Bronchial epithelial cell (primary cell): ENCODE measurements at places on chromosomes 6 and 20.

DNA sequence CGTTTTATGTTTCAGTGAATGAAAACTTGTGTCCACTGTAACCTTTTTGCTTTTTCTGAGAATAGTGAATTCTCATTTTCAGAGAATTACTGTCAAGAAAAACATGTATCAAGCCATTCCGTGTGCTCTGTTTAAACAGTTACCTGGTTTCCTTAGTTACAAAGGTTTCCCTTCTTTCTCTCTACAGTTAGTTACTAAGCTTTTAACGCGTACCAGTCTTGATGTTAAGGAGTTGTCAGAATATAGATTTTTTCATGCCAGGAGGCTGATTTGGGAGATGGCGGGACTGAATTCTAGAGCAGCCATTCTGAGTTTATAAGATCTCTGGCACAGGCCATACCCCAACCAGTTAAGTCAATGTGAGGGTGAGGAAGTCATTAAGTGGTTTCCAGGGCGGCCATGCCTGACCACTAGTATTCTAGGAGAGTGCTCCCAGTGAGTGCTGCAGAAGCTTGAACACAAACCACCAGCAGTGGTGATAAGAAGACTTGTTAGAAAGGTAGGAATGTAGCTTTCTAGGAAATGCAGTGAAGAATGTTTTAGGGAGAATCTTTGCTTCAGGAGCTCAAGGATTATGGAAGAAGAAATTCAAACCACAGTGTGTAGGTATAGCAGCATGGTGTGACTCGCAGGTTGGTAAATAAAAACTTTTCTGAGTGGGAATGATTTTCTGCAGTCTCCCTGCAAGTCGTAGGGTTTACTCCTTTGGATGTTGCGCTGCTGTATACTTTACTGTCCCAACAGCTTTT lies 112.9 kb downstream of the JARID2 start:
- no peak for DNase-seq

DNA sequence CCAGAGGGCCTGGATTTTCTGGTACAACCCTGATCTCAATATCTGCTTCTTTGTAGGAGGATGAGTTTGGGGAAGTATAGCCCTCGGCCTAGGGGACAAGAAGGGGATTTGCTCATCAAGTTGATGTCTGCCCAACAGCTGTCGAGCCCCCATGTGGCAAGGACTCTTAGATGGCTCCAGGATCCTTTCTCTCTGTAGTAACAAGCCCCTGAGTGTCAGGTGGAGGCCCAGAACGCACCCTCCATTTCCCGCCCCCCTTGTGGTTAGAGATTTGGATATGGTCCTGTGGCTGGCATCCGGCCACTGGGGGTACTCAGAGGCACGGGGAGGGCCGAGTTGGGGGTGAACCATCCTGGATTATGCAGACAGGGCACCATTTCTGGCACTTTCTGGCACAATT lies 50.1 kb downstream of the CTCFL start:
- DNase-seq = no peak

GRCh38 chr6:143647191-143647590 lies 30.6 kb upstream of the PHACTR2 start:
- DNase-seq = no peak

GRCh38 chr20:53738039-53738944 lies 144.7 kb upstream of the ZNF217 start:
- DNase-seq = peak; percentile 96

- DNase-seq = no peak
These were observed 351.2 kb upstream of the RUNX2 start for GRCh38 chr6:44976677-44977641.

- no peak for DNase-seq
These were observed 709 bp downstream of the PPP1R16B start for GRCh38 chr20:38805958-38806854.

- DNase-seq = no peak
These were observed 132.6 kb upstream of the RIN2 start for GRCh38 chr20:19625426-19625825.

DNA sequence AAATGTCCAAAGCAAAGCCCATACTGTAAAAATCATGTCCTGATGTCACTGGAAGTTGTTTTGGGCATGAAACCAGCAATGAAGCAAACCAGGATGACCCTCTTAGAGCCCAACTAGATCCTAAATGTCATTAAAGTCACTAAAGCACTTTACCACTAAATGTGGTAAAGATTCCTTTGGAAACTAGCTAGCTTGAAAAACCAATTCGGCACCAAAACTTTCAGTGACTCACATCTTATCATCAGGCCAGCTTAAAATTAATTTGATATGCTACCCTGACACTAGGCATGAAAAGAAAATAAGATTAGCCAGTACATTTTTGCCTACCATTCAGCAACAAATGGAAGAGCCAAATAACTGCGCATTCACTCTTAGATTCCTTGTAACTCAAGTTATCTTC lies 145.8 kb downstream of the PACRG start:
- no peak for DNase-seq

GRCh38 chr6:69914015-69914485 lies 47.7 kb downstream of the COL19A1 start:
- peak; percentile 24 for DNase-seq

- DNase-seq = no peak
These were observed at the start of gene PTGIS for GRCh38 chr20:49567421-49568277. PTGIS (minus strand) TSS chr20:49568137; CDS start chr20:49568116, 21 bp downstream.

- no peak for DNase-seq
These were observed 567.2 kb downstream of the KIF16B start for GRCh38 chr20:16005915-16006493.

DNA sequence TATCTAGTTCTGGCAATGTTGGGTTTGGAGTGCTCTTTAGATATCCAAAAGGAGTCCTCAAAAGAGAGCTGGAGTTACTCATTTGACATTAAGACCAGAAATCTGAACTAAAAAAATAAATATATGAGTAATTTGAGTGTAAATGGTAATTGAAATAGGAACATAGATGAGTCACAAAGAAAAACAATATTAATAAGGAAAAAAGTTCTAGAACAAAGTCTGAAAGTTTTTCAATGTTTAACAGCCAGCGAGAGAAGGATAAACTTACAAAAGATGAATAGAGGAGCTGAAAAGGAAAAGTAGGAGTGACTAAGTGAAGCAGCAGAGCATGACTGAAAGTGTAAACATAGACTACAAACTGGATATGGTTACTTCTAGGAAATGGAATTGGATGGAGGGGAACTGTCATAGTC lies 46.8 kb downstream of the EPM2A start:
- peak; percentile 81 for DNase-seq

DNA sequence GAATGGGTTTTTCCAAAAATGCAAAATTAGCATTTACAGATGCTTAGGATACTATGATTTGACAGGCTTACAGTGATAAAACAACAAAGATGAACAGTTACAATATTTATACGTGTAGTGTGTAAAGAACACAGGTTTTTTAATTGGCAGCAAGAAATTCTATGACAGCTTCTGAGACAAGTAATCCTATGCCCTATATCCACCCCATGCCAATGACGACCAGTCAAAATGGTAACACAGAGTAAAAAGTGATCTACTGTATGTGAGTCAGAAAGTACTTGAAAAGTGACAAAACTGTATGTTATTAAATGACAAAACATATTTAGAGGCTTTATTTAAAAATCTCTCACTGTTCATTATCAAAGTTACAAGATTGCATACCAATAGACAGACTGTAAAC lies 99.5 kb downstream of the PRDM1 start:
- no peak for DNase-seq

DNA sequence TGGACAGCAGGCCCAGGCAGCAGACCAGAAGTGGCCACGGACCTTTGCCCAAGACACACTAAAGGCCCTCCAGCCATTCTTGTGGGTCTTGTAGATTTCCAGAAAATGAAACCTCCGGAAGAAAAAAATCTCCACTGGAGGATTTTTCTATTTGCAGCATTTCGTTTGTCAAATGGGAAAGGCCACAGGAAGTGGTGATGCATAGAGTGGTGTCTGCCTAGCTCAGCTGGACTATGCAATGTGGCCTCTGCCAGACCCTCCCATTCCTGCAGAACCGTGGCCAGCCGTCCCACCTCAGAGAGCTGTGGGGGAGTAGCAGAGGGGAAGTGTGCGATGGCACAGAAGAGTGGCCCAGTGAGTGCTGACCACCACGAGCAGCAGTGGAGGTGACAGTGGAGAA lies 24.0 kb upstream of the INSM1 start:
- DNase-seq = no peak

DNA sequence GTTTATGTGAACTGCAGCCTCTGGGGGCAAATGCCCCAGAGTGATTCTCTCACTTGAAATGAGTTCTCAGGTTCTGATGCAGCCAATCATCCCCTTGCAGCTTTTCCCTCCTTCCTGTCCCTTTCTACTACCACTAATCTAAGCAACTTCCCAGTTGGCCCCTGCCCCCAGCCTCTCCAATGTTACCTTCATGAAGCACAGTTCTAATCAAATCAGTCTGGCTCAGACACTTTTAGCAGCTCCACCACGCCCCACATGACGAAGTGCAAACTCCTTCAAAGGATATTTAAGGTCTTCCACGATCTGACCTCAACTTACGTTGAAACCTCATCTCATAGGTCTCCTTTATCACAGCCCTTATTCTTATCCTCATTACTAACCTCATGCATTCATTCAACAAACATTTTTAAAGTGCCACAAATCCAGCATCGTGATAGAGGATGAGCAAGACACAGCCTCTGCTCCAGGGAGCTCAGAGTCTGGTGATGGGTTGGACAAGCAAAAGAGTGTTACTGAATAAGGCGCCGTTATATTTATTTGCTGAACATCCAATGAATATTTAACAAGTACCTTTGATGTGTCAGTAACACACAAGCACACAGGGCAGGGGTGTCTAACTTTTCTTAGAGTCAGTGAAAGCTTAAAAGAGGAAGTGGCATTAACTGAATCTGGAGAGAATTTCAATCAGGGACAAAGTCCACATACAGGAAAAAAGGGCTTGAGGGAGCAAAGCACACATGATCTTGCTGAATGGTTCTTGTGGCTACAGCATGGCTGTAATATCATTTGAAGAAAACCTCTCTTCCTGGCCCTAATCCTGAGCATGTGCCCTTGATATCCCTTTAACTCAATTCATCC lies 20.4 kb upstream of the DTNBP1 start:
- DNase-seq = no peak

DNA sequence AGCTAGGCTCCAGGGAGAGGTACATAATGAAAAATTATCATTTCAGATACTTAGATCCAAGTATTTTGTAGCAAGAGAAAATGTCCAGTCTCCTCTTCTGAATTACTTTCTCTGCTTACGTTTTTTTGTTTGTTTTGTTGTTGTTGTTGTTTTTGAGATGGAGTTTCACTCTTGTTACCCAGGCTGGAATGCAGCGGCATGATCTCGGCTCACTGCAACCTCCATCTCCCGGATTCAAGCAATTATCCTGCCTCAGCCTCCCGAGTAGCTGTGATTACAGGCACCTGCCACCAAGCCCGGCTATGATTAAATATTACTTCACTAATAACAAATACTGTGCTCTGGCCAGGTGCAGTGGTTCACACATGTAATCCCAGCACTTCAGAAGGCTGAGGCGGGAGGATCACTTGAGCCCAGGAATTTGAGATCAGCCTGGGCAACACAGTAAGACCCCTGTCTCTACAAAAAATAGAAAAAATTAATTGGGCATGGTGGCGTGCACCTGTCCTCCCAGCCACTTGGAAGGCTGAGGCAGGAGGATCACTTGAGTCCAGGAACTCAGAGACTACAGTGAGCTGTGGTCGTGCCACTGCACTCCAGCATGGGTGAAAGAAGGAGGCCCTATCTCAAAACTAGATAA lies 155.0 kb upstream of the JARID2 start:
- DNase-seq = no peak

DNA sequence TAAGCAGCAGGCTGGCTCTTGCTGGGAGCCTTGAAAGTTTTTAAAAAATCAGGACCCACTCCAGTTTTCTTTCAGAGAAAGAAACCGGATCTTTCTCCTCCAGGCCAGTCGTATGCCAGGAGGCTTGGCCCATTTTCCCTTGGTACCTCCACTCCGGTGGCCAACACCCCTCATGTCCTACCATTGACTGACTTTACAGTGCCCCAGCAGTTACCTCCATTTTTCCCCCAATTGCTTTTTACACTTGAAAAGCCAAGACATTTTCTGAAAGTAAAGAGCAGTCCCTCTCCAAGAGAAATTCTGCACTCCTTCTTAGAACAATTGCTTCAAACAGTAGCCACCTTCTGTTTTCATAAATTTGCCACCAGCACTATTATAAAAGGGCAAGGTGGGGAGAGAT lies 47.7 kb upstream of the SNX9 start:
- DNase-seq = no peak

- no peak for DNase-seq
These were observed 18.0 kb upstream of the PI3 start for GRCh38 chr20:45156713-45157112.

GRCh38 chr6:116366740-116367275 lies 3.9 kb upstream of the DSE start:
- peak; percentile 85 for DNase-seq

GRCh38 chr20:1391640-1392442 lies 1.0 kb downstream of the FKBP1A start:
- DNase-seq = peak; percentile 51

GRCh38 chr6:126015863-126016262 lies 29.5 kb downstream of the TRMT11 start:
- DNase-seq = no peak

GRCh38 chr6:11043378-11043960 lies 636 bp downstream of the ELOVL2 start:
- no peak for DNase-seq

- no peak for DNase-seq
These were observed 2.8 kb upstream of the RNF8 start for GRCh38 chr6:37351027-37351426.

DNA sequence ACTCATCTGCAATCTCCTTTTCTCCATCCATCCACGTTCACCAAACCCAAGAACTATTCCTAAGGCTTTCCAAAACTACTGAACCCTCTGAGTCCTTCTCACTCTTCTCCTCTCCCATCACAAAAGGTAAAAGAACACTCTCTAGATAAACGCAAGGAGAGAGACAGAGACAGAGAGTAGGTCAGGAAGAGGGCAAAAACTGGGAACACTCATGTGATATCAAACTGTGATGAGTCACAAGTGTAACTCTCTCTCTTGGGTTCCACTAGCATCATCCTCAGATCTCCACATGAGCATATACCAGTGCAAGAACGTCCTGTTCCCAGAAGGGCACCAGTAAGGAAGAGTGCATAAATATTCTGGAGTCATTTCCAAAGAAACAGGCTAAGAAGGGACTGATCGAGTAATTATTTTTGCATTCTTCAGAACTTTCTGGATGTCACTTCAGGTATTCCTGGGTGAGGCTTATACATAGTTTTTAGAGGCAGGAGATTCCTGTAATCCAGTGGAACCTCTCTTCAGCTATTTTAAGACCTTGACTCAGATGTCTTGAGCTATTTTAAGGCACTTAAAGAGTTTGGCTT lies 47.3 kb upstream of the STXBP5 start:
- peak; percentile 40 for DNase-seq

GRCh38 chr20:23970049-23970448 lies 18.5 kb downstream of the GGTLC1 start:
- DNase-seq = no peak

GRCh38 chr6:44012078-44012493 lies 115.2 kb downstream of the MRPL14 start:
- DNase-seq = peak; percentile 99

- DNase-seq = no peak
These were observed 18.8 kb downstream of the PRR18 start for GRCh38 chr6:166289207-166290060.

- DNase-seq = peak; percentile 55
These were observed 22.9 kb downstream of the DEK start for GRCh38 chr6:18241208-18242038.

GRCh38 chr6:169184419-169184818 lies 69.2 kb downstream of the THBS2 start:
- no peak for DNase-seq
